Activated CD4-positive, alpha-beta T cell treated with anti-CD3 and anti-CD28 coated beads, Interleukin-2, amount 10 ng/mL, durations not matched to agents 7 days and 5 days (primary cell): ENCODE measurements at places on chromosomes 12 and 14.

DNA sequence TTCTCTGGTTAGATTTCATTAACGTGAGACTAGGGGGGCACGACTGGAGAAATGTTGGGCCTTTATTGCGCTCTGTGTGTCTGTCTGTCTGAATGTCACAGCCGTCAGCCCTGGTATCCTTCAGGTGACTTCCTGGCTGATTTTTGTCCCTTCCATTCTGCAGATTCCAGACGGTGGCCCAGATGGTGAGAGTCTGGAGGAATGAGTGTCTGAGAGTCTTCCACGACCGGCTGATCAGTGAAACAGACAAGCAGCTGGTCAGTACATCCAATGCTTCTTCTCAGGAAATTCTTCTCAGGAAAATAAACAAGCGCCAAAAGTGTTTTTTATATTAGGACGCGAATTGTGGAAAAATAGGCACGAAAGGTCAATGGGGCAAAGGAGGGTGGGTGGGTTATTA is 93.5 kb downstream of the CCDC92 start:
- DNase-seq = no peak

DNA sequence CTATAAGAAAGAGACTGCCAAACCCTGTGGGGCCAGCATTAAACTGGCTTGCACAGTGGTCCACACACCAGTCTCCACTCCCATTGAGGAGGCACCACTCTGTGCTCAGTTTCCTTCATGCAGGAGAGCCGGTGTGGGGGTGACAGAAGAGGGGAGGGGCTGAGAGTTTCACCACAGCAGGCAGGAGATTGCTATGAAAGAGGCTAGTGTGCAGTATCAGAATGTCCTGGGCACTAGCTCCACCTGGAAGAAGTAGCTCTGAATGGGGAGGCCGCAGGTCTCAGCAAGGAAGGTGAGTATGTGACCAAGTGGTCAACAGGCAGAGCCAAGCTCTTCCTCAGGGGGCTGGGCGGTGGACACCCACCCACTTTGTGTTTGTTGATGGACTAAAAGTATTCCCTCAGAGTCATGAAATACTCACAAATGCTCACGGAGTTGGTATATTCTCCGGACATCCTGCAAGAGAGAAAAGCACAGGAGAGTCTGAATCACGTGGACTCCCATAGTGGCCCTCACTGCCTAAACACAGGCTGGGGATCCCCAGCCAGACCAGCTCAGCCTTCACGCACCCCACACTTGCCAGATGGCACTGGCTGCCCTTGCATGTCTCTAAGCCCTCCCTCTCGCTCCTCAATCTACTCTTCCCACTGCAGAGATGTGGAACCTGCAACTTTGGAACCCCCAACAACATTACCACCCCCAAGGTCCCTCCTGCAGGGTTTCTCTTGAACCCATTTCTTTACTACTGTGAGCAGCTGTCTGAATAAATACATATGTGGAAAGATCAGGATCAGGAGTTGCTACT is 7.8 kb upstream of the KRT72 start:
- DNase-seq = no peak

DNA sequence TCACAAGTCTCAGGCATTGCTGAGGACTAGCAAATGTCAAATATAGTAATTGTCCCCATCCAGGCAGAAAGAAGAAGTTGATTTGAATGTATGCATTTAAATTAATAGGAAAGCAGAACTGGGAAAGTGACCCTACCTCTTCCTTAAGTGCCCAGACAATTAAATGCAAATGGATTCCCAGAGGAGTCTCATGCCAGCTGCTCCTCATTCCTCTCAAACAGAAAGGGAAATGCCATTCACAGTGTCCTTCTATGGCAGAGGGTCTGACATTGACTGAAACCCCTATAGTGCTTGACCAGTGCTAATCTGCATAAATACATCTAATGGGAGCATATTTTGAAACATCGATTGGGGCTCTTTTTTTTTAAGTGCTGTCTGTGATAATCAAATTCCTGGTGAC is 292.4 kb upstream of the SEL1L start:
- no peak for DNase-seq

DNA sequence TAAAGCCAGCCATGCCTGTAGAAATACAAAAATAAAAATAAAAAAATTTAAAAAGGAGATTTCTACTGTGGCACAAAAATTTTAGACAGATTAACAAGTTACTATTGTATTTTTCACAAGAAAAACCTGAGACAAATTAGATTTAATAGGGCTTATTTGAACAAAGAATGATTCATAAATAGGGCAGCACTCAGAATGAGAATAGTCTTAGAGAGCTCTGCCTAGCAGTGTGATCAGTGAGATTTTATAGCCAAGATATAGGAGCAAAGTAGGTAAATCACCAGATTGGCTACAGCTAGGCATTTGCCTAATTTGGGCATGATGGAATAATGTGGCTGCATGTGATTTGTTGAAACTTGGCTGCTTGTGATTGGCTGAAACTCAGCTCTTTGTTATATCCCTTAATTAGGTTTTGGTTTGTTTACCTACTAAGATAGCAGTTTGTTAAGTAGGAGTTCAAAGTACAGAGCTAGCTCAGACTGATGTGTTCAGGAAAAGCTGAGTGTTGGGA is 279.7 kb upstream of the TMTC1 start:
- DNase-seq = no peak

DNA sequence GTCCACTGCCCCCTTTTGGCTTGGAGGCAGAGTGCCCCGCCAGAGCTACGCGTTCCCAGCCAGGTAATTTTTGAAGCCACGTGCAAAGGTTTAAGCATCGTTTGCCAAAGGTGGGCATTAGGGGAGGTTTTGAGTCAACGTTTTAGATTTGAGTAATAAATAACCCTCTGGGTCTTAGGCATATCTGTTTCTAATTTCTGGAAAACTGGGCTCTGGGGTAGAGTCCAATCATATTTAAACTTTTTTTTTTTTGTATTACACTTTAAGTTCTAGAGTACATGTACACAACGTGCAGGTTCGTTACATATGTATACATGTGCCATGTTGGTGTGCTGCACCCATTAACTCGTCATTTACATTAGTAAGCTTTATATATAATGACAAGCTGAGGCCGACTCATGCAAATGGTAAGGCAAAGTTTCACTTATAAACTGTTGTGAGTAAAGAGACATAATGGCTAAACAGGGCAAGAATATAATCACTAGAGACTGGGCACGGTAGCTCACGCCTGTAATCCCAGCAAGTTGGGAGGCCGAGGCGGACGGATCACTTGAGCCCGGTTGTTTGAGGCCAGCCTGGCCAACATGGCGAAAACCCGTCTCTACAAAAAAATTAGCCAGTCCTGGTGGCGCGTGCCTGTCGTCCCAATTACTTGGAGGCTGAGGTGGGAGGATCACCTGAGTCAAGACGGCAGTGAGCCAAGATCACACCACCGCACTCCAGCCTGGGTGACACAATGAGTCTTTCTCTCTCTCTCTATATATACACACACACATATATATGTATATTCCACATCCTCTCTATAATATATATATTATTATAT is 491 bp upstream of the NR2C1 start:
- DNase-seq = no peak

DNA sequence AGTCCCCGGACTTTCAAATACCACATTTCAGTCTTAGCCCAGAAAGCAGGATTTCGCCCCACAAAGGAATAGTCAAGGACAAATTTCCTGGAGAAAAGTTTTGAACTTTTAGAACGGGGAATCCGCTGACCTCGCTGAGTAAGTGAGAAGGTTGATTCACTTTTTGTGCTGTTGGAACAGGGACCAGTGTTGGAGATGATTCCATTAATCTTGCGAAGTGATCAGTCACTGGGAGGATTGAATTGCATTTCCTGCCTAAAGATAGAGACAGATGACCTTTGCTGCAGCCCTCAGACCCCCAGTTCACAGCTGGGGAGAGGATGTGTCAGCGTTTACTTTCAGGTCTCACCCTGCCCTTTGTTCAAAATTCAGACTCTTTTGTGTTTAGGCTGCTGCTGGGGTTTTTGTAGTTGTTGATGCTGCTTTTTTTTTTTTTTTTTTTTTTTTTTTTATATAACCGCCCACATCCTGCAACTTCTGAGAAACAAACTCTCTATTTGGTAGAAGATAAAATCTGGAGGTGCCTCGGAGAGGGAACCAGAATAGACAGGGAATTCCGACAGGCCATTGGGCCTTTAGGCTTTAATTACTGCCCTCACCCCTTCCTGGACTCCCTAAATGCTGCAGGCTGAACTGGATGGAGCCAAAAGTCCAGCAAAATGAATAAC is 9.8 kb upstream of the KDM2B start:
- DNase-seq = peak; percentile 79

- no peak for DNase-seq
Observed at GRCh38 chr14:67426161-67426560, 14.2 kb upstream of the PLEK2 start.

DNA sequence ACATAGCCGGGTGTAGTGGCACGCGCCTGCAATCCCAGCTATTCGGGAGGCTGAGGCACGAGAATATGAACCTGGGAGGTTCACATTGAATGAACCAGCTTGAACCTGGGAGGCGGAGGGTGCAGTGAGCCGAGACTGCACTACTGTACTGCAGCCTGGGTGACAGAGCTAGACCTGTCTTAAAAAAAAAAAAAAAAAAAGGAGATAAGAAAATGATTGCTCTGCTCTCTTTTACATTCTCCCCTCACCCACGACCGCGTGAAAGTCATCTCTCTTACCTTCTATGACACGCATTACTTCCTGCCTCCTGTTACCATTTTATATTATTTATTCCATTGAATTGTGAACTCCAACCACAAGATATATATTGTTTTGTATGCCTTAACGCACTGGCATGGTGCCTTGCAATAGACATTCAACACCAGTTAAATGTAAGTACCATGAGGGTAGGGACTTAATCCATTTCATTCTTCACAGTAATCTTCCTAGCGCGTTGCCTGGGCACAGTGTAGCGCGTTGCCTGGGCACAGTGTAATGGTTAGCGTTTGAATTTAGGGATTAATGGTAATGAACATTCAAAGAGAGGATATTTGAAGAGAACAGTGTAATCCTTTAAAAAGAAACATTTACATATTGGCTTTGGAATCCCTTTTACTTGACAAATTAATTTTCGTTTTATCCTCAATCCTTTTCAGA is 2.7 kb downstream of the RAP1B start:
- DNase-seq = peak; percentile 58

- no peak for DNase-seq
Observed at GRCh38 chr12:101863981-101864380, 13.4 kb upstream of the DRAM1 start.

- DNase-seq = no peak
Observed at GRCh38 chr12:1562813-1563407, 31.5 kb downstream of the FBXL14 start.

DNA sequence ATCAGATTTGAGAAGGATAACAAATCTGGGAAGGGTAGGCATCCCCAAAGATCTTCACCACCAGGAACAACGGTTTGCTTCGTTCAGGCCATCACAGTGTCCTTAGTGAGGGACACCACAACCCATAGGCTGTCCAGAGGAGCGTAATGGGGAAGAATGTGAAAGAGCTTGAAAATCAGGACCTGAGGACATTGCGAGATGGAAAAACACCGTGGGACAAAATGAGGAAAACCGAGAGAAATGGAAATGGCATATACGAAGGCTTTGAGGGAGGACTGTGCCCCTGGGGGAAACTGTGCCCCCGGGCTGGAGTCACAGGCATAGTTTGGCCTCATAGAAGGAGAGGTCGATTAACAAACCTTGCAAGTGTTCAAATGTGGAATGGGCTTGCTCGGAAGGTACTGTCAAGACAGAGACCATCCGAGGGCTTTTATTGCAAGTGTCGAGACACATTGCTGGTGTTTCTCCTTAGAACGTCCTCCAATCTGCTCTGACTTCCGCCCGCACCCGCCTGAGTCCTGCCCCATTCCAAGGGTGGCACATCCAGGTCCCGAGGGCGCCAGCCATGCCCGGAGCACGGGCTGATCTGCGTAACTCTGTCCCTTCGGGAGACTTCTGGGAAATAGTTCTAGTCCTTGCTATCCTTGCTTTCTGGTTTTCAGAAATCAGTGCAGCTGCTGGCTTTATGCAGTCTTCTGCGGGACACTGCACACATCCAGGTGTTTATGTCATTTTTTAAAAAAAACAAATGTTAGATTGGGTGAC is 885 bp upstream of the PALS1 start:
- DNase-seq = peak; percentile 36

DNA sequence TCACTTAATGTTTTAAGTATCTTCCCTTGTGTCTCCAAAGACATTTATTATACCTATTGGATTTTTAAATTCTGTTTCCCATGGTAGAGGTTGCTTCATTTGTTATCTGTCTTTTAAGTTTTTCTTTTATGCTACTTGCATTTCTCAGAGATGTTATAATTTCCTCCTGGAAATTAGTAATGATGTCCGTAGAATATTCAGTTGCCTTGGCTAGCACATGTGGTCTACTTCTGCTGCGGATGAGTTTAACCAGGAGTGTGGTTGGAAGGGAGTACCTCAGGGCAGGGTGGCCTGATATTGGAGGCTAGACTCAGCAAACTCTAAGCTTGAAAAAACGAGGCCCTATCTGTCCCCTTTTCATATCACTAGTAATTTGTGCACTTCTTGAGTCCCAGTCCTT is 8.8 kb upstream of the EVL start:
- no peak for DNase-seq

GRCh38 chr14:67186789-67187584 is 2.3 kb upstream of the GARIN2 start:
- peak; percentile 13 for DNase-seq

DNA sequence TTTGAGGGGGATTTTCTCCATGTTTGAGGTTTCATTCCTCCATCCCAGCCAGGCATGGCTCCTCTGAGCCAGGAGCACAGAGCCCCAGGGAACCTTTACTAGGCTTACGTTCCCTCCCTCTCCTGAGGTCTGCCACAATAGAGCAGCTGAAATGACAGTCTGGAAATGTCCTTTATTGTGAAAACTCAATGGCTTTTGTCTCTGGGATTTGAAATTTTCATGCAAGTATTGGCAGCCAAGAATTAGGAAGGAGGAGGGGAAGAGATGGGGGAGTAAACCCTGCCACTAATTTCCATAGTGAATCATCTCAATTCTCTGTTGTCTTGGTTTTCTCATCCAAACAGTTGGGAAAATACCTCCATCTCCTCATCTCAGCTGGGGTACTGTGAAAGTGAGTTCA is 2.6 kb upstream of the PLEKHG3 start:
- DNase-seq = no peak

DNA sequence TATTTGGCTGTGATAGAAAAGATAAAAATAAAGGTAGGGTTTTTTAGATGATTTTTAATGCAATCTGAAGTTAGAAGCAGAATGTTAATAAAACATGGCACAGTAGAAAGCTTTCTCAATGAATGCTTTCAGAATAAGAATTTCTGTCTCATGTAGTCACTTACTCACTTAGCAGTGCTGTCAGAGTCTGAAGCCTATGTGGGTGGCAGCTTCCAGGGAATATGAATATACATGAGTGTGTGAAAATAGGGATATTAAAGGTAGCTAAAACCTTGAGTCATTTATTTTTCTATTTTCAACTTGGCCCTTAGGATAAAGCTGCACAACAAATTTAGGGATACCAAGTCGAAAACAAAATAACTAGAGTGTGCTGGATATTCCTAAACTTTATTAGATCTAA is 427.9 kb downstream of the AEBP2 start:
- DNase-seq = no peak

DNA sequence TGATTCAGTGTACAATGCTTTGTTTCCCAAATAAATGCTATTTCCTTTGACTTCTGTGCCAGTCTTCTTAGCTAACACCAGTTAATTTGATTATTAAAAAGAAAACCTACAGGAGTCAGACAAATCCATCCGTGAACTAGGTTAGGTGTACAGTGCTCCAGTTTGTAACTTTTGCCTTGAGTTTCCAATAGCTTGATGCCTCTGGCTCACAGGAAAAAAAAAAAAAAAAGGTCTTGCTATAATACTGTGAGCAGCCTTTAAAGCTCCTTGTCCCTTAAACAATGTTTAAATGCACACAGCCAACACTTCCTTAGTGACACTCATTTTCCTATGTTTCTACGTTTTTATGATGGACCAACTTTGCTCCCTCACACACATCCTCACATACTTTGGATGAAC is 71.8 kb upstream of the TMX1 start:
- no peak for DNase-seq

GRCh38 chr14:70780396-70781075 is 28.8 kb downstream of the MAP3K9 start:
- DNase-seq = no peak
